ENCODE measurements at places on chromosomes 7 and 10. TPM values are rescaled to one million over a fixed set of nuclear protein-coding genes. Genes with fewer than 3 reads are reported as not detected.

DNA sequence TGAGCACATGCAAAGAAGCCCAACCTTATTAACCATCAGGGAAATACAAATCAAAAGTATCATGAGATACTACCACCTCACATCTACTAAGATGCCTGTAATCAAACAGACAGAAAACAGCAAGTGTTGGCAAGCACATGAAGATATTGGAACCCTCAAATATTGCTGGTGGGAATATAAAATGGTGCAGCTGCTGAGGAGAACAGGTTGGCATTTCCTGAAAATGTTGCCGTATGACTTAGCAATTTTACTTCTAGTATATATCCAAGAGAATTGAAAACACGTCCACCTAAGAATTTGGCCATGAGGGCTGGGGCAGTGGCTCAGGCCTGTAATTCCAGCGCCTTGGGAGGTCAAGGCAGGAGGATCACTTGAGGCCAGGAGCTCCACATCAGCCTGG lies 39.4 kb upstream of the TNRC18 start:
- DNase-seq: no peak

DNA sequence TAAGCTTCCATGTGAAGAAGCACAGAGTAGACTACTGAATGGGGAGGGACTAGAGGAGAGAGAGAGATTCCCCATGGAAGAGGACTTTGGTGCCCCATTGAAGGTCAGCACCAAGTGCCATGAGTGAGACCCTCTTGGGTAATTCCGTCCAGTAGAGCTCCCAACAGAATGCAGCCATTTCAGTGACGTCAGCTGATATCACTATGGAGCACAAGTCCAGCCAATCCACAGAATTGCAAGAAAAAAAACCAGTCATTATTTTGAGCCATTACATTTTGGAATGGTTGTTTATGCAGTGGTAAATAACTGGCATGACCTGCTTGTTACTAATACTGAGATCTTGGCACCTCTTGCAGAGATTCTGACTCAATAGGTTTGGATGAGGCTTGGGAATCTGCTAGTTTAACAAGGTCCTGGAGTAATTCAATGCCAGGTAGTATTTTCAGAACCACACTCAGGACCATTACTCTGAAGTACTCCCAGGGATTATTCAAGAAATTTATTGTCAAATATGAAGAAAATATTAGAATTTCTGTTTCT lies 52.6 kb upstream of the SP8 start:
- no peak for DNase-seq

DNA sequence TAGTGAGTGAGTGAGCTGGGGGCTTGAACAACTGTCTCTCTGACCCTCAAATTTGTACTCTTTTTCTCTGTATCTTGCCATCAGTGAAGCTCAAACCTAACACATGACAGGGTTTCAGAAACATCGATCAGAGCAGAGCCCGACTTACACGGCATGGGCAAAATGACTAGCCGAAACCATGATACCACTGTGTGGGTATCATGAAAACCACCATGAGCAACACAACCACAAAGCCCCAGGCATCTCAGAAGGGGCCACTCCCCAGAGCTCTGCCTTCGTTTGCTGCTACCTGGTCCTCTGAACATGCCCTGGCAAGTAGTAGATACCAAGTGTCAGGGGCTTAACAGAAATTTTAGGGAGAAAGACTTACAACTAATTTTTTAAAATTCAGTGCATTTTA lies 308.5 kb downstream of the WDR11 start:
- no peak for DNase-seq

DNA sequence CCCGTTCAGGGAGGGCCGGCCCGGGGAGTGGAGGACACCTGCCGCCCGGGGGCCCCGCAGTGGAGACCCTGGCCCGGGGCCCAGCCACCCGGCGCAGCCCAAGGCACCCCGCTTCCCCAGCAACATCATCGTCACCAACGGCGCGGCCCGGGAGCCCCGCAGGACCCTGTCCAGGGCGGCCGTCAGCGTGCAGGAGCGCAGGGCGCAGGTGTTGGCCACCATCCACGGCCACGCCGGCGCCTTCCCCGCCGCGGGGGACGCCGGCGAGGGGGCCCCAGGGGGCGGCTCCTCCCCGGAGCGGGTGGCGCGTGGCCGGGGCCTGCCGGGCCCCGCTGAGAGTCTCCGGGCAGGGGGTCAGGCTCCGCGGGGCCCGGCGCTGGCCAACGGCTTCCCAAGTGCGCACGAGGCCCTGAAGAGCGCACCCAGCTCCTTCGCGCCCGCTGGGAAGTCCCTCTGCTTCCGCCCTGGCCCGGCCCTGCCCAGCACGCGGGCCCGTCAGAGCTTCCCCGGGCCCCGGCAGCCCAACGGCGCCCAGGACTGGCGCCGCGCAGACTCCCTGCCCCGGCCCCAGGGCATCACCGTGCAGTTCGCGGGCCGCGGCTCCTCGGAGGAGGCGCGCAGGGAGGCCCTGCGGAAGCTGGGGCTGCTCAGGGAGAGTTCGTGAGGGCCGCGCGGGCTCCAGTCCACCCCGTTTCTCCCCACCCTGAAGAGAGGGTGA lies 46.7 kb downstream of the PROSER2 start:
- peak; percentile 16 for DNase-seq

DNA sequence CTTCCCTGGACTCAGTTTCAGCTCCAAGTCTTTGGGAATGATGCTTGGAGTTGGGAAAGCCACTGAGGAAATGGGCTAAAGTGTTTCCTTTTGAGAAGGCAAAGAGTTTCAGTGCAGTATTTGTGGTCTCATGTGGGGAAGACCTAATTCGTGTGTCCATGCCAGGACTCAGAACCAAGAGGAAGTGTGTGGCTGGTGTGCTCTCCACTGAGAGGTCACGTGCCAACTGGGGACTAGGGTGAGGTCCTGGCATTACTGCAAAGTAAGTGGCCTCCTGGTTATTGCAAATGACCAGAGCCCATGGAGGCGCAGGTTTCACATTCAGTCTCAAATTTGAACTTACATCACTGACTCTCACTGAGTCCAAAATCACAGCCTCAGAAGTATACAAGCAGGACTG lies 48.6 kb upstream of the ITPRID1 start:
- DNase-seq: no peak

GRCh38 chr7:17274551-17275245 lies 23.8 kb upstream of the AHR start:
- DNase-seq: peak; percentile 21

- peak; percentile 79 for DNase-seq
Measured at GRCh38 chr10:6211671-6212635, 9.2 kb downstream of the PFKFB3 start.

SNX10 gene
- 1.9 TPM for total RNA-seq

DNA sequence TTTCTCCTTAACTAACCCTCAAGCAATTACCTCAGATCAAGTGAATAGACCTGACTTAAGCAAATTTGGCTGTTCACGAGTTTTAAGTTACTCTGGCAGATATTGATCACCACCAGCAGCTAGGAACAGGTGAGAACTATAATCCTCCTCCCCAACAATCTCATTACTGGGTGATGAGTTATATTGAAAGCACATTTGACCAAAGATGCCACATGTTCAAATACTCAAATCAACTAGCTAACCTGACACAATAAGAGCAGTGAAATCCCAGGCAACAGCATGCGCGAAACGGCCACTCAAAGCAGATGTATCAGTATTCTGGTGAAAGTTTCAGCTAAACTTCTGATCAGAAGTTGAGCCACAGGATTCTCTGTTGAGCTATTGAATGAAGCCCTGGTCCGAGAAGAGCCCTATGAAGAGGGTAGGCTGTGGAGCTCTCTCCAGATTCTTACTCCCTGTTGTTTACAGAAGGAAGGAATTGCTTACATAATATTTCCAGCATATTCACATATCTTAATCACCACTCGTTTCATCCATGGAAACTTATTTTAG lies 52.6 kb downstream of the CAV1 start:
- no peak for DNase-seq

DNA sequence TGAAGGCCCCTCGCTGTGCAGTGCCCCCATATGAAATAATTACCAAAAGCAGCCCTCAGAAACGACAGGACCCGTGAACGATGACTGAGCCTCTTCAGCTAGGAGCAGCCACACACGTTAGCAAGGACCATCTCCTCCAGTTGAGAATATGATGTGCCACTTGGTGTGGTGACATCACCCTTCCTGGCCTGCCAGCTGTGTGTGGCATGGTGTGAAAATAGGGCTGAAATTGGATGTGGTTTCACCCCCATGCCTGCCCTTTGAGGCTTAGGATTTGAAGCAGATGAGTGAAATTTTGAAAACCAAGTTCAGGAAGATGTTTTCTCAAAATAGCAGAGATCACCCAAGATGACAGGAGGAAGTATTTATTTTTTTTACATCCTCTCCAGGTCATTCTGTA lies 49.1 kb upstream of the BTBD16 start:
- no peak for DNase-seq

All from fibroblast of villous mesenchyme (primary cell).